Stimulated activated CD8-positive, alpha-beta memory T cell treated with anti-CD3 and anti-CD28 coated beads, Interleukin-7, amount 100 ng/mL, for 1 hour (primary cell): ENCODE measurements at places on chromosomes 4 and X.

- no peak for DNase-seq
Observed at GRCh38 chrX:47502316-47503125, 19.5 kb upstream of the ZNF41 start.

GRCh38 chr4:105369988-105370387 lies 103.9 kb downstream of the PPA2 start:
- no peak for DNase-seq

- no peak for DNase-seq
Observed at GRCh38 chrX:38975368-38975942, 174.2 kb downstream of the MID1IP1 start.

GRCh38 chr4:128068918-128069317 lies 7.8 kb downstream of the LARP1B start:
- no peak for DNase-seq

DNA sequence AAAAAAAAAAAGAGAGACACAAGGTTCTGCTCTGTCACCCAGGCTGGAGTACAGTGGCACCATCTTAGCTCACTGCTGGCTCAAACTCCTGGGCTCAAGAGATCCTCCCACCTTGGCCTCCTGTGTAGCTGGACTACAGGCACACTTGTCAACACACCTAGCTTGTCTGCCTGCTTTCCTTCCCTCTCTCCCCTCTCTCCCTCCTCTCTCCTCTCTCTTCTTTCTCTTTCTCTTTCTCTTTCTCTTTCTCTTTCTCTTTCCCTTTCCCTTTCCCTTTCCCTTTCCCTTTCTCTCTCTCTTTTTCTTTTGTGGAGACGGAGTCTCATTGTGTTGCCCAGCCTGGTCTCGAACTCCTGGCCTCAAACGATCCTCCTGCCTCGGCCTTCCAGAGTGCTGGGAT lies 132.1 kb downstream of the DIPK2B start:
- DNase-seq: no peak

GRCh38 chr4:184395451-184395917 lies 78.9 kb downstream of the IRF2 start:
- no peak for DNase-seq

DNA sequence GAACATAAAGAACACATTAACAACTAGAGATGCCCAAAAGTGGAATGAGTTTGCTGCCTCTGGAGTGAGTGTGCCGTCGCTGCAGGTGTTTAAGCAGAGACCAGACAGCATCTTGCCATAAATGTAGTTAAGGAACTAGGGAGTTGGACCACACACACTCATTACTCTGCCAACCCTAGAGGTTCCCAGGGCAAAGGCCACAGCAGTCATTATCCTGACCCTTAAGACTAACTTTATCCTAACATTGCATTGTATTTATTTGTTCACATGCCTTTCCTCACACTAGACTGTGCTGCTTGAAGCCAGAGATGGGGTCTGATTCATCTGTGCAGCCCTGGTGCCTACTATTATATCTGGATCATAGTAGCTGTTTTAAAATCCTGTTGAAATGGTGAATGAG lies 16.9 kb upstream of the PLA2G12A start:
- no peak for DNase-seq

- no peak for DNase-seq
Observed at GRCh38 chr4:78864405-78865024, 74.7 kb downstream of the PAQR3 start.

GRCh38 chrX:134025986-134026545 lies 40.7 kb upstream of the GPC3 start:
- DNase-seq: no peak

DNA sequence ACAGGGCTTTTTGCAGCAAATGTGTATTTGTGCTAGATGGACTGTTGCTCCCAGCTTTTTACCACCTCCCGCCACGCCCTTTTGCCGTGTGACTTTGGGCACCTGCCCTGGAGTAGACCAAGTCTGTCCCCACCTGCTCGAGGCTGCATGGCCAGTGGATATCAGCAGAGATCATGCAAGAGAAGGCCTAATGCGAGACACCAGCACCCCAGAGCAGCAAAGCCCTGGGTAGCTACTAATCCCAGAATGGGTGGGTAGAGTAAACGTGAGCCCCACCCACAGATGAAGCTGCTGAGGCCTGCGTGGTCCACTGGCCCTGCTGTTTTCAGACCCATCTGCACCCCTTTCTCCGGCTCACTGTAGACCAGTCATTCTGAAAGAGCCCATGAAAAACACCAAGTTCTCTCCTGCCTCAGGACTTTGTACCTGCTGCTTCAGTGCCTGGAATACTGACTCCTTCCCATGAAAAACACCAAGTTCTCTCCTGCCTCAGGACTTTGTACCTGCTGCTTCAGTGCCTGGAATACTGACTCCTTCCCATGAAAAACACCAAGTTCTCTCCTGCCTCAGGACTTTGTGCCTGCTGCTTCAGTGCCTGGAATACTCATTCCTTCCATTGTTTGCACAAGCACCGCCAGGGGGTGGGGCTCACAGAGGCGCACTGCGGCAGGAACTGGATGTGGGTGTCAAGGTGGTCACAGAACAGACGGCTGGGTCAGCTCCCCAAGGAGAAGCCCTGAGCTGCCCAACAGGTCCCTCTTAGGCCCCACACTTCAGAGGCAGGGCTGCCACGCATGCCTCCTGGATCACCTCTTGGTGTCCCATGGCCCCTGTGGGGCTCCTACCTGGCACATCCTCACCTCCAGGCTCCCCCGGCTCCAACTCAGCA lies 5.1 kb upstream of the TNIP2 start:
- no peak for DNase-seq

GRCh38 chrX:1462596-1463251 lies 10.0 kb upstream of the ASMTL start:
- DNase-seq: no peak

GRCh38 chr4:143391261-143391660 lies 54.6 kb downstream of the GAB1 start:
- DNase-seq: no peak

GRCh38 chrX:99795495-99795894 lies 614.6 kb downstream of the PCDH19 start:
- DNase-seq: no peak

- no peak for DNase-seq
Observed at GRCh38 chr4:4317496-4318232, 27.6 kb downstream of the ZBTB49 start.

GRCh38 chr4:23368081-23368697 lies 521.7 kb downstream of the PPARGC1A start:
- no peak for DNase-seq

- DNase-seq: no peak
Observed at GRCh38 chr4:88846206-88846790, 148.7 kb upstream of the NAP1L5 start.

- DNase-seq: no peak
Observed at GRCh38 chr4:139247241-139247640, 32.8 kb downstream of the MGARP start.

- DNase-seq: no peak
Observed at GRCh38 chrX:27222661-27223060, 240.5 kb downstream of the PPP4R3C start.
